ENCODE measurements at places on chromosomes 11 and 22. TPM values are rescaled to one million over a fixed set of nuclear protein-coding genes. Genes with fewer than 3 reads are reported as not detected.

The BTBD18 gene
- not detected for total RNA-seq

The INS gene
- total RNA-seq = not detected

The ACTN3 gene
- not detected for total RNA-seq

The CYTH4 gene
- total RNA-seq = 46.3 TPM

DNA sequence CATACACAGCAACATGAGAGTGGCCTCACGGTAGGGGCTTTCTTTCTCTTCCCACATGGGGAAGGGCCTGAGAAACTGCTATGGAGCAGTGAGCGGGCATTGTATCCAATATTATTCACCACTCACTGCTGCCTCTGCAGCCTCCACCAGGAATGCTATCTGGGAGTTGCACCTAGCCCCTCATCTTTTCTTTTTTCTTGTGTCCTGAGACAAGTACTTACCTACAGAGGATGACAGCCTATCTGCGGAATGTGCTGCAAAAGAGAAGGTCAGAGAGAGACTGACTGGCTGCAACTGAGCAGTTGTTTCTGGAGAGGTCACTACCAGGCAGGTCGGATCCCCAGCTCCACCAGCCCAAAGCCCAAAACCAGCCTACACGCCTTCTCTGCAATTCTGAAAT lies 52.1 kb upstream of the HTATIP2 start:
- DNase-seq = no peak

- DNase-seq = no peak
Observed at GRCh38 chr11:82974135-82974534, 72.6 kb downstream of the DDIAS start.

DNA sequence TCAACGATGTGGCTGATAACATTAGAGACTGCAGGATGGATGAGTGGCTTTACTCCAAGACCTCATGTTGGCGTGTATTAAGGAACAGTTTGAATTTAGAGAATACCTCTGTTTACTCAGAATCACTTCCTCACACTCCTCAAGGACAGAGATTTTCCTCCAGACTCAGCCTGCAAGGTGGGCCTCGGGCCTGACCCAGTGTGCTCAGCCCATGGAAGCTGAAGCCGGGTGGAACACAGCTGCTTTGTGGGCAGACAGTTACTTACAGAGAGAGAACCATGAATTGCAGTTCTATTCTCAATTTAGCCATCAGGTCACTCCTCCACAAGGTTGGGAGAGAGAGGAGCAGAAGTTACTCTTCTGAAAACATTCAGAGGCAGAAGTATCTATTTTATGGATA lies 135.8 kb downstream of the SNX19 start:
- DNase-seq = no peak

- DNase-seq = peak; percentile 42
Observed at GRCh38 chr11:65426839-65427690, 4.5 kb downstream of the NEAT1 start.

GRCh38 chr11:61359516-61359915 lies 2.2 kb downstream of the CYB561A3 start:
- no peak for DNase-seq

DNA sequence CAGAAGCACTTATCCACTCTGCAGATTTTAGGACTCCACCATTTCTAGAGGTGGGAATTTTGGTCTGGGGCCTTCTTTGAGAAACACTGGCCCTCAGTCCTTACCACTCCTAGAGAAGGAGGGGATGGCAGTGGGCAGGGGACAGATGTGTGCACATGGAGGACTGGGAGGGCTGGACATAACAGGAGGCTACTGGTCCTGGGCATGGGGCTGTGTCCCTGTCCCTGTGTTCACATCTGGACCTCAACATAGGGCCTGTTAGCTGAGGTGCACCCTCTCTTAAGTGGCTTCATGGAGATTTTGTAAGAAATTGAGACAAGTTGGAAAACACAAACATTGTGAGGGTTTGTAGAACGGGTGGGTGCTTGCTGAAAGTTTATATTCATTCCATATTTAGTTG lies 103.4 kb downstream of the ATXN10 start:
- no peak for DNase-seq

GRCh38 chr11:130892861-130893260 lies 23.4 kb downstream of the SNX19 start:
- no peak for DNase-seq

DNA sequence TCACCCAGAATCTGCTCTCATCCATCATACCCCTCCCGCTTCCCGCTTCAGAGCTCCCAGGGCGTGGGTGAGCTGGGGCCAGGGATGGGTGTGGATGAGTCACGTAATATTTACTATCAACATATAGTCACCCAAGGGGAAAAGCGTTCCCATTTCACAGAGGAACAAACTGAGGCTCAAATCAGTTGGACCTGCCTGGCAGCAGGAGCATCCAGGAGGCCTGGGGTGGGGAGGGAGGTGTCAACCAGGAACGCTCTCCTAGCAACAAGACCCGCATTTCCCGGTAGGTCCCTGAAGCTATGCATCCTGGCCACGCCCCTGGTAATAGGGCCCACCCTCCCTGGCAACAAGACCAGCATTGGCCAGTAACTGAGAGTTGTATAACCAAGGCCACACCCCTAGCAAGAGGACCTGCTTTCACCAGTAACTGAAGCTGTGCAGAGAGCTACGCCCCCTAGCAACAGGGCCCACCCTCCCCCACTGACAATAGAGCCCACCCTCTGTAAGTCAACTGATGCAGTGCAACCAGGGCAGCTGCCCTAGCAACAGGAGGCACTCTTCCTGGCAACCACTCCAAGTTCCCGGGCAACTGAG lies 32.7 kb upstream of the TXNRD2 start:
- no peak for DNase-seq

DNA sequence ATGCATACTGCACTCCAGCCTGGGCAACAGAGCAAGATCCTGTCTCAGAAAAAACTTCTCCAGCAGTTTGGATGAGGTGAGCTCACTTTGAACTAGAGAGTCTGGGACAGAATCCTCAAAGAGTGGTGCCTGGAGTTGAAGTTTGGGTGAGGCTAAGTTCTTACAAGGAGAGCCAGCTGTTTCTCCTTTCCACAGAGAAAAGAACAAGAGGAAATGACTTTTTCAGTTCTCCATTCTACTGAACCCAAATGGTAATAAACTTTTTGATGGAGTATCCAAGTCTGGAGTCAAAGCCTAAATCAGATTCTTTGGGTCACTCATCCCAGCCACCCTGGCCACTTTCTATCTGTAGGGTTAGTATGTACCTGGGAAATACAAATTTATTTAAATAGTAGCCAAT lies 102.7 kb downstream of the TRAF6 start:
- DNase-seq = no peak

DNA sequence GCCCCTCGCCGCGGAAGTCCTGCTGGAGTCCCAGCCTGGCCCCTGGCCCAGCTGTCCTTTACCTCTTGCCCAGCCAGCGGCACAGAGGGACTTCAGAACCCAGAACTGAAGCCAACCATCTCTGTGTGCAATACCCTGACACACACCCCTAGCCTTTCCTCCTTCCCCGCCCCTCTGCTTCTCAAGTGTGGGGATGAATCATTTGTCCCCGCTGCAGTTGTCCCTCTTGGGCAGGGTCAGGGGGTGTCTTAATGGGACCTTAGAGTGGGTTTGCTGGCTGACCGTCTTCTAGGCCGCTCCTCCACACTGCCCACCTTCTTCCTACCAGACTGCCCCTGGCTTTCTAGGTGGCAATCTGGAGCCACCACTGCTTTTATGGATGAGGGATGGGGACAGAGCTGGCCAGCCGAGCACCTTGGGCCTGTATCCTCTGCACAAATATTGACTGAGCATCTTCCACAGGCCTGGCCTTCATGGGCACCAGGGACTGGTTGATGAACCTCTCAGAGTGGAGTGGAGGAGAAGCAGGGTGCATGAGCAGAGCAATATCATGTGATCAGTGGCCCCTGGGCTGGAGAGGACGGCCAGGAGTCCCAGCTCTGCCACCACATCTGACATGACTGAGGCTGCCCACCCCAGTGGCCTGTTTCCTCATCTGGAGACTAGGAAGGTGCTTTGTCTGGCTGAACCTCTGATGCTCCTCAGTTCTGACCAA lies 668 bp upstream of the CHST1 start:
- DNase-seq = no peak

DNA sequence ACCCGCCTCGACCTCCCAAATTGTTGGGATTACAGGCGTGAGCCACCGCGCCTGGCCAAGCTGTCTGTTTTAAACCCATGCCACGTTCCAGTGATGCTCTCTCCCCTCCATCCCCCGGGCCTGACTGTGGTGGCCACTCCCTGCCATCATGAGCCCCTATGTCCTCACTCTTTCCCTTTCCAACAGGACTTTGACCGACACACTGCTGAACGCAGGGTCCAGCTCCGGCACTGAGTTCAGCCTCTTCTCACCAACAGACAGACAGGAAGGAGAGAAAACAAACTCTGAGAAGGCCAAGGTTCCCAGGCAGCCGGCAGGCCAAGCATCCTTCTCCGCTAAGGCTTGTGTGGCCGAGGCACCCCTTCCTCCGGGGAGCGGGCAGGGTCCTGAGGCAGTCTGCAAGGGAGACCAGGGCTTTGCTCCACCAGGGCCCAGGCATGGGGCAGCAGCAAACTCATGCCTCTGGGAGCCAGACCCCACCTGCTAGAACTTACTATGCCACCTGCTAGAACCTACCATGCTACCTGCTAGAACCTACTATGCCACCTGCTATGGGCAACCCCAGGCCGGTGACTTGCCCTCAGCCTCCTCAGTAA lies 152.7 kb downstream of the CRYBB2 start:
- no peak for DNase-seq

DNA sequence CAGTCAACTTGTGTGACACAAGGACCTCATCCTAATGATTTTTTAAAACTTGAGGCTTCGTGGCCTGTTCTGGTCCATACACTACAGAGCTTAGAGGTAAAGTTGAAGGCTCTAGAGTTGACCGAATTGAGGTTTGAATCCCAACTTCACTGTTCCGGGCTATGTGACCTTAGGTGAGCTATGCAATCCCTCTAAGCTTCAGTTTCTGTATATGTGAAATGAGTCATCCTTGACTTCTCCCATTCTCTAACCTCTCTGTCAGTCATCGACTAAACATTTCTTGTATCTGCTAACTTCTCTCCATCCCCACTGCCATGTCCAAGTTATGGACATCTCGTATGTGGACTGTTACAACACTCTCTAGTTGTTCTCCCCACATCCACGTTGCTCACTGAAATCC lies 178.2 kb upstream of the TMEM45B start:
- DNase-seq = no peak
